Gastrocnemius medialis (tissue), 4 donors: ENCODE measurements at places on chromosomes 16 and 17. TPM values are rescaled to one million over a fixed set of nuclear protein-coding genes. Genes with fewer than 3 reads are reported as not detected.

SEPTIN12 gene
- not detected for total RNA-seq

DNA sequence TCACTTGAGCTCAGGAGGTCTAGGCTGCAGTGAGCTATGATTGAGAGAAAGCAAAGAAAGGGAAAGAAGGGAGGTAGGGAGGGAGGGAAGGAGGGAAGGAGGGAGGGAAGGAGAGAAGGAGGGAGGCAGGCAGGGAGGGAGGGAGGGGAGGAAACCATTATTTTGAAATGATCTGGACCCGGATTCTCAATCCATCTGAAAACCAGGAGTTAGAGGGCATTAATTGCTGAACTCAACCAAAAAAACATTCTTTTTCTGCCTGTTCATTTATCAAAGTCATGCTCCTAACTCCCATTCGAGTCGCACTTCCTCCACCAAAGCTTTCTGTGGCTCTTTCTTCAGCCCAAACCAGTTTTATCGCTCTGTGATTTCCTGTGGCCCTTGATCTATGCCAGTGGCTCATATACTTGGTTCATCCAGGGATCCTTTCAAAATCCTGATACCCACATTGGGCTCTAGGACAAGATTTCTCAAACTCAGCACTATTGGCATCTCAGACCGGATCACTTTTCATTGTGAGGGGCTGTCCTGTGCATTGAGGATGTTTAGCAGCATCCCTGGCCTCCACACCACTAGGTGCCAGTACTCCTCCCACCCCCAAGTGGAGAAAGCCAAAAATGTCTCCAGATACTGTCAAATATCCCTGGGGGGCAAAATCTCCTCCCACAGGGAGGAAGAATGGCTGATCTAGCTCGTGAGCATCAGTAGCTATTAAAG, 38.2 kb downstream of the CMTM4 start:
- peaks cover 17% of the 10 kb centered on the region for H3K4me1 ChIP-seq
- H3K27me3 ChIP-seq = no peaks in the 10 kb centered on the region
- no peaks in the 10 kb centered on the region for H3K36me3 ChIP-seq
- H3K4me3 ChIP-seq = no peak overlapping the region

KRTAP4-5 gene
- not detected for total RNA-seq

DNA sequence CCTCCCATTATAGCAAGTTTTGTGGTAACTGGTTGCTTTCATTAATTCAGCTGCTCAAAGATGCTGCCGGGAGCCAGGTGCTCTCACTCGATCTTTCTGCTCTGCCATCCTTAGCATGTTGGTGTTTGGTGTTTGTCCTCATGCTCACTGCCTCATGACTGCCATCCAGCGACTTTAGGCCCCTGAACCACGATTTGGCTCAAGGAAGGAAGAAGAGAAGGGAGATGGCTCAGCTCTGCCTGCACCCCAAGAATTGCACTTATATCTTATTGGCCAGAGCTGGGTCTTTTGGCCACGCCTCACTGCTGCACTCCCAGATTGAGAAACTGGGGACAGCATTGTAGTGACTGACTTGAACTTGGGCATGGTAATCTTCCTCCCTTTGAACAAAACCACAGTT, 52.7 kb downstream of the ARSG start:
- no peak overlapping the region for H3K4me3 ChIP-seq
- no peaks in the 10 kb centered on the region for H3K36me3 ChIP-seq
- DNase-seq = no peak
- no peaks in the 10 kb centered on the region for H3K4me1 ChIP-seq
- no peak overlapping the region for H3K27ac ChIP-seq

PRSS21 gene
- total RNA-seq = not detected

TELO2 gene
- total RNA-seq = 2.9 TPM

- no peak for DNase-seq
- no peak overlapping the region for H3K4me3 ChIP-seq
- no peaks in the 10 kb centered on the region for H3K4me1 ChIP-seq
These were observed 267.1 kb upstream of the ASIC2 start for GRCh38 chr17:33560165-33560564.

GRCh38 chr16:1134776-1135458, 18.0 kb upstream of the CACNA1H start:
- no peak for DNase-seq
- no peaks in the 10 kb centered on the region for H3K36me3 ChIP-seq
- H3K27ac ChIP-seq = no peak overlapping the region
- H3K4me3 ChIP-seq = no peak overlapping the region
- peaks cover 19% of the 10 kb centered on the region for H3K27me3 ChIP-seq

CASKIN1 gene
- total RNA-seq = not detected

GRCh38 chr17:27817731-27818130, 17.4 kb upstream of the NOS2 start:
- H3K4me1 ChIP-seq = no peaks in the 10 kb centered on the region
- no peaks in the 10 kb centered on the region for H3K27me3 ChIP-seq
- DNase-seq = no peak
- H3K27ac ChIP-seq = no peak overlapping the region
- no peak overlapping the region for H3K4me3 ChIP-seq
- H3K36me3 ChIP-seq = no peaks in the 10 kb centered on the region

- H3K36me3 ChIP-seq = peaks cover 15% of the 10 kb centered on the region
- no peak overlapping the region for H3K27ac ChIP-seq
- H3K4me3 ChIP-seq = peak overlapping the region; percentile 86
These were observed 1.0 kb upstream of the ENDOV start for GRCh38 chr17:80413771-80414507.

- H3K4me1 ChIP-seq = peaks cover 7% of the 10 kb centered on the region
- DNase-seq = no peak
- H3K27ac ChIP-seq = no peak overlapping the region
- no peaks in the 10 kb centered on the region for H3K27me3 ChIP-seq
- no peaks in the 10 kb centered on the region for H3K36me3 ChIP-seq
These were observed 31.4 kb upstream of the XYLT2 start for GRCh38 chr17:50314456-50315011.
